Renal cortex interstitium (tissue), 15 donors: ENCODE measurements at places on chromosomes 4 and X.

DNA sequence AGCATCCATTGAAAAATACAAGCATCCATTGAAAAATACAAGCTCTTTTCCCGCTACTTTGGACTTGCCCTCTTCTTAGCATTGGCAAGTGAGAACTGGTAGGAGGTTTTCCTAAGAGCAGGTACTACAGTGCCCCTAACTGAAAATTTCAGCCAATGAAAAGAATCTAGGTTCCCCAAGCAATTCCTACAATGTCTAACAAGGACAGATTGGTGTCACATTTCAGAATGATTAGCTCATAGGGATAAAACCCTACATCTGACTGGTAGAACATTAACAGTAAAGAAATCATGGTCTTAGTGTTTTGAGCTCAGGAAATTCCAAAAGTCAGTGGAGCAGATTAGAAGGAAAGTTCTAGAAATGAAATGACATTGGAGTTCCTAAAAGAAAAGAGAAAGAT, 68.6 kb upstream of the QRFPR start:
- peak; percentile 55 for DNase-seq

DNA sequence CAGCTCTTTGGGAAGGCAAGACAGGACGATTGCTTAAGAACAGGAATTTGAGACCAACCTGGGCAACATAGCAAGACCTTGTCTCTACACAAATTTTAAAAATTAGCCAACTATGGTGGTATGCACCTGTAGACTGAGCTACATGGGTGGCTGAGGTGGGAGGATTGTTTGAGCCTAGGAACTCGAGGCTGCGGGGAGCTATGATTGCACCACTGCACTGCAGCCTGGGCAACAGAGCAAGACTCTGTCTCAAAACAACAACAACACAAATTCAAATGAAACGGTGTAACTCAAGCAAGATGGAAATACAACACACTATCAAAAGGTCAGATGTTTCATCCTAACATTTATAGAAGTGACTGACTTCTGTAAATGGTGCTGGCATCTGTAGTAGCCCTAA, 37.1 kb downstream of the XG start:
- no peak for DNase-seq

DNA sequence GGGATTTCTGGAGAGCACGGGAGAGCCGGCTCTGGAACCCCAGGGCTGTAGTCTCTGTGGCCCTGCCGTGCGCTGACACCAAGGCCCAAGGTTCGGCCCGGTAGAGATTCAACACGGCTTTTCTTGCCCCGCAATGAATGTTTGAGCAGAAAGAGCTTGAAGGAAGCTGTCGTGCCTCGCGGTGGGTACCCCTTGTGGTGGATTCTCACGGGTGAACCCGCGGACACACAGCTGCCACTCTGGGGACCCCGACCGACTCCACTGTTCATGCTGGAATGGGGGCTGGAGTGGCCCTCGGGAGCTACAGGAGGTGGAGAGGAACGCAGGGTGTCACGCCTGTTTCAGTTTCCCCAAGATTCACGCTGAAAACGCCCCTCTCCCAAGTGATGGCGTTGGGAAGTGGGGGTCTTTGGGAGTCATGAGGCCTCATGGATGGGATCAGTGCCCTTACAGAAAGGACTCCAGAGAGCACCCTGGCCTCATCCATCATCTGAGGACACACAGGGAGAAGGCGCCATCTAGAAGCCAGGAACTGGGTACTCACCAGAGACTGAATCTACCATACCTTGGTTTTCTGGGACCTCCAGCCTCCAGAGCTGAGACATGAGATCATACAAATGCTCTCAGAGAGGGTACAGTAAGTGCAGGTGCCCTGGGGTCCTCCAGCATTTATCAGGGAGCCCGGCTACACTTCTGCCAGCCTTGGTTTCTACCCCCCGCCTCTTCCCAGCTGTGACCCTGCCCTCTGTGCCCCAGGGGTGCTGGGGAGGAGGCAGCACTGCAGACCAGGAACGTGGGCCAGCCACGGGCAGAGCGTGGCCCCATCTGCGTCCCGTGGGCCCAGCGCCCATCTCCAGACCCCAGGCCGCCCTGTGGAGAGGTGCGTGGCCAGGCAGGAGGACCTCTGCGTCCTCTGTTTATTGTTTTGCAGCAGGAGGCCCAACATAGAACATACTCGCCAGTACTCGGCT, 6.4 kb downstream of the SLC25A6 start:
- DNase-seq: no peak

DNA sequence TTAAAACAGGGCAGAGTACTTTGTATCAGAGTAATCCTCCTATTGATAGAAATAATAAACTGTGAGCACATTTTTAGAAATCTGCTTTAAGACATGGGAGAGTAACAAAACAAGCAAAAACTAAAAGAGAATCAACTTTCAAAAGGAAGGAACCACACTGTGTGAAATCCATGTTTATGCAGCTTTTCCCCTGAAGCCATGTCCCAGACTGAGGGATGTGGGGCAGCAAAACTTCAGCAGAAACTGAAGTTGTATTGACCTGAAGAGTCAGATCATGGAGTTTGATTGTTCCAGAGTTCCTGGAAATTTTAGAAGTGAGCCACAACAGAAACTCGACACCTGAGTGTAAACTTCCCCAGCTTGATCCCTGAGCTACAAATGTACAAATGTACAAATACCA, 53.2 kb downstream of the COMMD8 start:
- no peak for DNase-seq

GRCh38 chrX:88613338-88613737, 133.7 kb upstream of the CPXCR1 start:
- DNase-seq: no peak

DNA sequence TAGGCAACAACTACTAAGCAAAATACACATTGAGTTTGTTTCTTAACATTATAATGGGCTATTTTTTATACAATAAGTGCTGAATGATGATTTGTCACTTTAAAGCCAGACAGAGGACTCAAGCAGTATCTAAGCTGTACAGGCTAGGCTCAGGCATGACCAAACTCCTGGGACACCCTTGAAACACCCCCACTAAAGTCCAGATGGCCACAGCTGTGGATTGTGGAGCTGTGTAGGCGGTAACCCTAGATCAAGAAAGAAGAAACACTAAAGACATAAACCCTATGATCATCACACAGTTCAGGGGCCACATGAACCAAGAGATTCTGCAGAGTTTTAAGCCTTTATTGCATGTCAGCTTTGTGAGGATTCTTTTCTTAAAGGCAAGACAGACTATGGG, 25.1 kb downstream of the TAB3 start:
- DNase-seq: no peak
